ENCODE measurements at places on chromosomes 7 and 10.
A peak's percentile ranks its signal among the peaks of the same experiment; 100 is the strongest.

DNA sequence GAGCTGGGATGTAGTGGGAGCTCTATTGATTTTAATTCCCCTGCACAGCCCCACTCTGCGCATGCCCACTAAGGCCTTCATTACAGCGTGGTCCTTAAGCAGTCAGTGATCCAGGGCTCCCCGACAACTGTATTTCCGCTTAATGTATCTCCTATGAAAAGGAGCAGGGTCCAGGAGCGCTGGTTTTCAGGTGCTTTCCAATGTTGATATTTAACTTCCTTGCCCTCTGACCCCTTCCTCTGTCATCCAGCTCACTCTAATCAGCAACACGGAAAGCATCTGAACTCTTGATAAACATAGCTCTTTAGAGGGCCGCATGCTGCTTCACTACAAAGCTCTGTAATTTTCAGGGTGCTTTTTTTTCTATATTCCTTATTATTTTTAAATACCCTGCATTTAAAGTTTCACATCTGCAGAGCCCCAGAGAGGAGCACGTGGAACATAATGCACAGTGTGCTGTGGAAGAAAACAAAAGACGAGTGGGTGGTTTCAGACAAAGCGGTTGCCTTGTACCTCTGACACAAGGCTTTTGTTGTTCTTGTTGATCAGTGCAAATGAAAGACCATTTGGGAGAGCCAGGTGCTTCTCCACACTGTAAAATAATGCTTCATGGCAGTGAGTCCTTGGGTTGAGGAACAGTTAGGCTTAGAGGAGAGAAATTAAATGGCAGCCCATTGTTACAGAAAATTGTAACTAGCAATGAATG lies 465.9 kb upstream of the CELF2 start:
- DNase-seq: no peak

GRCh38 chr7:134367956-134368749 lies 51.4 kb upstream of the SLC35B4 start:
- DNase-seq: no peak

GRCh38 chr10:78424723-78425122 lies 391.1 kb downstream of the RPS24 start:
- DNase-seq: no peak

DNA sequence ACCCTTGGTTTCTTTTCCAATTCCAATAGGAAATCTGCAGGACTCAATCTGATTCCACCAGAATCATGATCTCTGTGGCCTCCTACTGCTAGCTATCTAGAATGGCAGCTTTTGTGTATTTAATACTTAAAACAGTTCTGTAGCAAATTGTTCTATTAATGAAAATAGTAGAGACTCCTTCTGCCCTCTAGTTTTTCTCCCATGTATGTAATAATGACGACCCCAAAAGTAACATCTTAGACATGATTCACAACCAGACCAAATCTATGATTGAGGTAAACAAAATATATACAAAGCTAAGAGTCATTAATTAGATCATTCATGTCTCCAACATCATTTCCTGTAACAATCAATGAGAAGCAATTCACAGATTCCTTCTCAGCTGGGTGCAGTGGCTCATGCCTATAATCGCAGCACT lies 259.1 kb upstream of the MKLN1 start:
- no peak for DNase-seq

DNA sequence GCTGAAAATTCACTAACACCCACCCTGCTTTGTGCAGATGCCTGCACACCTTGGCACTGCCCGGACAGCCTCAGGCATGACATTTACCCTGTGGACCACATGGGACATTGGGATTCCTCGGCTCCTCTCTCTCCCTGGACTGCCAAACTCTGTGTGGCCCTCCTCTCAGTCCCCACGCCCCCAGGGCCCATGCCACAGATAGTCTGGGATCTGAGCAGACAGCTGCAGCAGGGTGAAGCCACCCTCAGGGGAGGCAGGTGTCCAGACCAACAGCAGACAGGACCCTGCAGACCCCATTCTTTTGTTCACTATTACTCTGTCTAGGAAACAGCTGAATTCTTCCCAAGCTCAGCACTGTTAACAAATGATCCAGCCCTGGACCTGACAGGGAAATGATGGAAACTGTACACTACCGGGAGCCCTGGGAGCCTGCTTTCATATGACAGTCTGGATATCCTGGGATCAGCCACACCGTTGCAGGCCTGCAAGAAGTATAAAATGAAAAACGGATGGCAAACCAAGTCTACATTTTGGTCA lies 83.4 kb downstream of the VOPP1 start:
- no peak for DNase-seq

DNA sequence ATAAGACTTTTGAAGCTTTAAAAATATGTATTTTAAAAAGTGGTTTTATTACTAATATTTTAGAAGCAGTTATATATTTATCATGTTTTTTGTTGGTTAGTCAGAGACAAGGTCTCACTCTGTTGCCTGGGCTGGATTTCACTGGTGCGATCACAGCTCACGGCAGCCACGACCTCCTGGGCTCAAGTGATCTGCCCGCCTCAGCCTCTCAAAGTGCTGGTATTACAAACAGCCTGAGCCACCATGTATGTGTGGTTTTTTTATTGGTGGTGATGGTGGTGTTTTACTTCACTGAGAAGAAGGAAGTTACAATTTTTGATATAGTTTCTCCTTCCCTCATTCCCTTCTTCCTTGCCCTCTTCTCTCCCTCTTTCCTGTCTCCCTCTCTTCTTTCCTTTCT lies 13.4 kb downstream of the NHLRC2 start:
- no peak for DNase-seq

DNA sequence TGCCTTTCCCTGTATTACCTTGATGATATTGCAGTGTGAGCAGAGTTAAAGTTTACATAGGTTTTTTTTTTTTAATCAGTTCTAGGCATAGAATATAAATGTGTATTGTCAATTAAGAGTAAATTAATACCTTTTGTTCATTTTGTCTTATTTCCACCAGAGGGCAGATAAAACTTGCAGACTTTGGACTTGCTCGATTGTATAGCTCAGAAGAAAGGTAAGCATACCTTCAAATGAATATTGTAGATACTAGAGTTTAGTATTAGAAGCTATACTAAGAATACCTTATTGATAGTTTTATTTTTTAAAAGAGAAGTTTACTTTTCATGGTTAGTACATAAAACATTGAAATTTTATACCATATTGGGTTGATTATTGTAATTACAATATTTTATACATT lies 86.8 kb downstream of the MPLKIP start:
- no peak for DNase-seq

- peak; percentile 20 for DNase-seq
Observed at GRCh38 chr7:151115121-151115835, 29.0 kb downstream of the AGAP3 start.
